Ascending aorta (tissue), 2 donors: ENCODE measurements at places on chromosomes 3 and 15. TPM values are rescaled to one million over a fixed set of nuclear protein-coding genes. Genes with fewer than 3 reads are reported as not detected.

The PRSS50 gene
- total RNA-seq: not detected

The CYP8B1 gene
- total RNA-seq: 0.43 TPM

The ISY1 gene
- total RNA-seq: 22.5 TPM

The TMC3 gene
- total RNA-seq: not detected

The CDHR4 gene
- not detected for total RNA-seq

The LYZL4 gene
- not detected for total RNA-seq

The SLC27A2 gene
- total RNA-seq: not detected

The GOLGA6L9 gene
- total RNA-seq: 1.5 TPM
